G401 (cell line): ENCODE measurements at places on chromosomes 5 and 9. TPM values are rescaled to one million over a fixed set of nuclear protein-coding genes. Genes with fewer than 3 reads are reported as not detected.
A peak's percentile ranks its signal among the peaks of the same experiment; 100 is the strongest.

PCDHA12 gene
- total RNA-seq, result 3.0 and 8.2 TPM in 2 replicates

UBAP2 gene
- 15.2 and 26.0 TPM in 2 replicates for total RNA-seq

ATOX1 gene
- 53.7 and 112 TPM in 2 replicates for total RNA-seq

TMEM245 gene
- 20.7 and 26.6 TPM in 2 replicates for total RNA-seq

FAM169A gene
- 247 and 301 TPM in 2 replicates for total RNA-seq

SIT1 gene
- not detected in 2 replicates for total RNA-seq

PLPP7 gene
- total RNA-seq, result 6.4 and 8.2 TPM in 2 replicates

TMEM215 gene
- total RNA-seq, result not detected in 2 replicates

DNA sequence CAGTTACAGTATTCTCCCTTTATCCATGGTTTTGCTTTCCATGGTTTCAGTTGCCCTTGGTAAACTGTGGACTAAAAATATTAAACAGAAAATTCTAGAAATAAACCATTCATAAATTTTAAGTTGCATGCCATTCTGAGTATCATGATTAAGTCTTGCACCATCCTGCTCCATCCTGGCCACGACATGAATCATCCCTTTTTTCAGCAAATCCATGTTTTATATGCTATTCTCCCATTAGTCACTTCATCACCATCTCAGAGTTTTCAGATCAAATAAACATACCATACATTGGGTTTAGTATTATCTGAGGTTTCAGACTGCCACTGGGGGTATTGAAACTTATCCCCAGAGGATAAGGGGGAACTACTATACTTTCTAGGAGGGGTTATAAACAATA, 234.4 kb upstream of the ATP10B start:
- DNase-seq, result no peak

- DNase-seq, result no peak
Observed at GRCh38 chr5:13609504-13609903, 335.0 kb downstream of the DNAH5 start.

DNA sequence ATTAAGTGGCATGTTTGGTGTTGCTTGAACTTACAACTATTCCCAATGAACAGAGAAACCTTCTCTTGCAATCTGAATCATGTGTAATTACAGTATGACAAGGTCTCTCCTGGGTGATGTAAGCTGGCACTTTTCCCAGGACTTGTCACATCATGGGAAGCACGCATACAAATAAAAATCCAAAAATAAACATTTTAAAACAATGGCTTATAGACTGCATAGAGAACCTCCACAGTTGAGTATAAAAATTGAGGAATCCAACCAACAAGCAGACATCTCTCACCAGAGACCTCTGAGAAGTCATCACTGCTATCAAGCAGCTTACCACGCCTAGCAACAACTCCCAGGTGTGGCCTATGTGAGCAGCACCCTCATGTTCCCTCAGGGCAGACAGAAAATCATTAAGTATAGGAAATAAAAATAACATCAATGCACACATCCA, 3.9 kb downstream of the MLLT3 start:
- no peak for DNase-seq

GRCh38 chr5:134020188-134020587, 15.4 kb upstream of the VDAC1 start:
- DNase-seq, result no peak

- DNase-seq, result no peak
Observed at GRCh38 chr9:126457175-126457547, 130.5 kb downstream of the MVB12B start.

DNA sequence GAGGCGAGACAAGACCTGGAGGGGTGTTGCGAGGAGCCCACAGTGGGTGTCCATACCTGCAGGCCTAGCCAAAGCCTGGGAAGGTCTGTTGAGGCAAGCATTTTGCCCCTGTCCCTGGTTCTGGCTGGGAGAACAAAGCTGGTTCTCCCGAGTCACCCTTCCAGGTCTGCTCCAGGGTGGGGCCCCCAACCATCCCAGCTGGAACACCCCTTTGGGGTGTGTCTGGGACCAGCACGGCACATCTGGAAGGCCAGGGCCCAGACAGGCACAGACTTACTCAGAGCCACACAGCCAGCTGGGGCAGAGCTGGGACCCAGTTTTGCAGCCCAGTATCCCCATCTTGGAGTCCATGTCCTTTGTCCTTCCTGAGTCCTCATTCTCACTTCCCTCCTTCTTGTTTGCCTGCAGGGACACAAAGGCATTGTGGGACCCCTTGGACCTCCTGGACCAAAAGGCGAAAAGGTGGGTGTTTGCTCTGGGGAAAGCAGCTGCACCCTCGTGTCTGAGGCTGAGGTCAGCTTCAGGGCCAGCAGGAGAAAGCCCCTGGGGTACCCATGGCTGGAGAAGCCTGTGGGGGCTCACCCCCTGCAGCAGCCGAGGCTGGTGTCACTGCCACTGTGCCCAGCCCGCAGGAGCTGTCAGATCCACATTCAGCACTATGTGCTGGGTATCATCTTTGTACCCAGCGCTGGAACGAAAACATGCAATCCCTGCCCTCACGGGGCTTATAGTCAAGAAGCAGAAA, 38.4 kb upstream of the ORM1 start:
- DNase-seq, result no peak

- DNase-seq, result no peak
Observed at GRCh38 chr9:93295456-93296076, 111.6 kb downstream of the WNK2 start.

GRCh38 chr5:56402266-56403220, 169.4 kb upstream of the ANKRD55 start:
- DNase-seq, result peak; percentile 20

- no peak for DNase-seq
Observed at GRCh38 chr9:6247266-6247665, 31.7 kb downstream of the IL33 start.

DNA sequence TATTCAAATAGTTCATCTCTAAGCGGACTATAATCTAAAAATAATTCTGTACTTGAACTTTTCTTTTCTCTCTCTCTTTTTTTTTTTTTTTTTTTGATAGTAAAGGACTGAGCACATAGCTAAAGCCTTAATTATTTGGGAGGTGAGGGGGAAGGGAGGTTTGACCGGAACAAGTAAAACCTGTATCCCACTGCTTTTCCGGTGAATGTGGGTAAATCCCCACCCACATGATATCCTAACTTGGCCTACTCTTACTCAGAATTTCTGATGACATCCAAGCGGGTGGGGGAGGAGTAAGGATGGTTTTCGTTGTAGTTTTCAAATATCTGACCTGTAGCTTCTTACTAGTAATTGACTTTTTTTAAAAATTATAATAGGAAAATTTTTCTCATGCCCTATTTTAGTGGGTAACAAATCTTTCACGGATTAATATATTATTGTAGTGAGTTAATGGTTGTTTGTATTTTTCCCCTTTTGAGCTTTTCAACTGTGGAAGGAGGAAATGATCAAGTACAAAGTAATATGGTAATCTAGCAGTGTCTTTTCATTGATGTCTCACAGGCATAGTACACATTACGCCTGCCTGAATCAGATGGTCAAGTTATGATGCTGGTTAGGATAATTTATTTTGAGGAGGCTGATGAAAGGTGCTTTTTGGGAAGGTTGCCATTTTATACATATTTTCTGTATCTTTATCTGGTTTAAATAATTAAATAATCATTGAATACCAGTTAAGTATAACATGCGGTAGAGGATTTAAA, 2.2 kb upstream of the ELL2 start:
- DNase-seq, result no peak

GRCh38 chr5:127302509-127302908, 11.9 kb downstream of the MEGF10 start:
- DNase-seq, result no peak

DNA sequence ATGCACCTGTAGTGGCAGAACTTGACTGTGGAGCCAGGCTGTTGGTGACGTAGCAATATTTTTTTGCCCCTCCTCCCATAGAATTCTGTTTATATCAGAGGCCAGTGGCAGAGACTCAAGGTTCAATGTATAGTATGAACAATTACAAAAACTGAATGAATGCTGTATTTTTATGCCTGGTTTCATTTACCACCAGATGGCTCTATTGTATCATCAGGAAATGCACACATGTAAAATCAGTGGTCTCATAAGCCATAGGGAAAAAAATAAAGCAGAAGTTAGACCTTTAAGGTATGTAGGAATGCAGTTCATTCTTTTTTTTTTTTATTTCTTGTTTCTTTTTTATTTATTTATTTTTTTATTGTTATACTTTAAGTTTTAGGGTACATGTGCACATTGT, 43.6 kb downstream of the CCDC192 start:
- peak; percentile 14 for DNase-seq

- no peak for DNase-seq
Observed at GRCh38 chr5:73531356-73531755, 33.1 kb downstream of the BTF3 start.

DNA sequence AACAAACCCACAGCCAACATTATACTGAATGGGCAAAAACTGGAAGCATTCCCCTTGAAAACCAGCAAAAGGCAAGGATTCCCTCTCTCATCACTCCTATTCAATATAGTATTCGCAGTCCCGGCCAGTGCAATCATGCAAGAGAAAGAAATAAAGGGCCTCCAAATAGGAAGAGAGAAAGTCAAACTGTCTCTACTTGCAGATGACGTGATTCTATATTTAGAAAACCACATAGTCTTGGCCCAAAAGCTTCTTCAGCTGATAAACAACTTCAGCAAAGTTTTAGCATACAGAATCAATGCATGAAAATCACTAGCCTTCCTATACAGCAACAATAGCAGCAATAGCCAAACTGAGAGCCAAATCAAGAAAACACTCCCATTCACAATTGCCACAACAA, 333.7 kb upstream of the EDIL3 start:
- no peak for DNase-seq

GRCh38 chr5:93062548-93062947, 518.5 kb downstream of the NR2F1-AS1 start:
- no peak for DNase-seq

DNA sequence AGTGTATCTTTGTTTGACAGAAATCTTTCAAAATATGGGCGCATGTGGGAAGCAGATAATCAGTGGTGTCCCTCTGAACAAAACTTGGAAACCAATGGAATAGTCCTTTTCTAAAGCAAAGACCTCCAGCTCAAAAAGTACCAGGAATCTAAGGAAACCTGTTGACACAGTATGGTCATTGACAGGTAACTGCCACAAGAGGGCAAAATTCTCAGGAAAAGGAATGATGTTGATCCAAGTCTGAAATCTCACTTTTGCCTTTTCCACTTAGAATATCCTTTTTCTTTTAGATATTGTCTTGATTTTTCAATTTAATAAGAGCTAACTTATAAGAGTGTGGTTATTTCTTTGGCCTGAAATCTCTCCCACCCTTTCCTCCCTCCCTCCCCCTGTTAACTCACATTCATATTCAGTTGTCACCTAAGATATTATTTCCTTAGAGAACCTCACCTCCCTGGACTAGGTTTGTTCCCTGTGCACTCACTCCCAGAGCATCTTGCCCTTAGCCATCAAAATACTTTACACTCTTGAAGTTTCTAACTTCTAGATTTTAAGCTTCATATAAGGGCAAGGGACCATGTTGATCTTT, 59.0 kb upstream of the BARX1 start:
- peak; percentile 34 for DNase-seq

DNA sequence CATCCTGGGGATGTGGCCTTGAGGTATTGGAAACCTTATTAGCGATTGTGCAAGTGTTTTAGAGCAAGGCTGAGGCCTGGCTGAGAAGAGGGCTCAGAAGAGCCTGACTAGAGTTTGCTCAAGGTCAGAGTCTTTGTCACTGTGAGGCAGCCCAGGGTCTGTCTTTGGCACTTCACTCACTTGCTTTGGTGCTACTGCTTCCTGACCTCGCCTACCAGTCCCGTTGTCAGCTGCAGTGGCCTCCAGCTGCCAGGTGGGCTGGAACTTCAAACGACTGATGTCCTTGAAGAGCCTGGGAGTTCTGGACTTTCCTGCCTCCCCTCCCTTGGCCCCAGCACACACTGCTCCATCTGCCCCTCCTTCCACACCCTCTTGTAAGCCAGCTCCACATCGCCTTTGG, 228.0 kb downstream of the SNX18 start:
- DNase-seq, result no peak

DNA sequence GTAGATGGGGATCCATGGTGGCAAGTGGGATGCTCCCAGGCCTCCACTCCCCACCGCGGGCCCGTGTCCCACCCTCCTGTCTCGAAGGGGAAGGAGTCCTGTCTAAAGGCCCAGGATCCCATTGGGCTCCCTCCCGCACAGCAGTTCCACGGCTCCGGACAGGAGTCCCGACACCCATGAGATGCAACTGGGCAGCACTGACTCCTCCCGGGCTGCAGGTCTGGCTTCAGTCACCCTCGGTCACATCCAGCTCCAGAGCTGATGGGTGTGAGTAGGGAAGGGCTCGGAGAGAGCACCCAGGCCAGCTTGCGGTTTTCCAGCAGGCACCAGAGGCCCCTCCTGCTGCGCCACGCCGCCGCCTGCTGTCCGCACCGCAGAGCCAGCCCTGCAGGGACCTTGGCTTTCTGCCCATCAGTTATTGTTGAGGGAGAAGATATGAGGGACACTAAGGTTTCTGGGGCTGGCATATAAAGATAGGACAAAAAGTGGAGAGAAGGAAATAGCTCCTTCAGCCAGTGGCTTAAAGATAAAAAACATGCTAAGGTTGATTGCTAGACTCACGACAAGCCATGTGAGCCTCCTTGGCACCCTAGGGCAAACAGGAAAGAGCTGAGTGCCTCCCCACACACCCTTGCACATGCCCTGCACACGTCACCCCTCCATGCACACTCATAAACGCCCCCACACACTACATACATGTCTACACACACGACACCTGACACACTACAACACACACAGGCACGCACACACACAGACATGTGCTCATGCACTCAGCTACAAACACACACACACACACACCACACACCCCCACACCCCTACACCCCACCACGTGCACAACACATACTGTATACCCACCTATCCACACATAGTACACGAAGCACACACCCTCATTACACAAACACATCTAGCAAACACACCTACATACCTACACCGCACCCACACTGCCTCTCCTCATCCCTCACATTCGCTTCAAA, 79.0 kb downstream of the AK8 start:
- DNase-seq, result no peak

DNA sequence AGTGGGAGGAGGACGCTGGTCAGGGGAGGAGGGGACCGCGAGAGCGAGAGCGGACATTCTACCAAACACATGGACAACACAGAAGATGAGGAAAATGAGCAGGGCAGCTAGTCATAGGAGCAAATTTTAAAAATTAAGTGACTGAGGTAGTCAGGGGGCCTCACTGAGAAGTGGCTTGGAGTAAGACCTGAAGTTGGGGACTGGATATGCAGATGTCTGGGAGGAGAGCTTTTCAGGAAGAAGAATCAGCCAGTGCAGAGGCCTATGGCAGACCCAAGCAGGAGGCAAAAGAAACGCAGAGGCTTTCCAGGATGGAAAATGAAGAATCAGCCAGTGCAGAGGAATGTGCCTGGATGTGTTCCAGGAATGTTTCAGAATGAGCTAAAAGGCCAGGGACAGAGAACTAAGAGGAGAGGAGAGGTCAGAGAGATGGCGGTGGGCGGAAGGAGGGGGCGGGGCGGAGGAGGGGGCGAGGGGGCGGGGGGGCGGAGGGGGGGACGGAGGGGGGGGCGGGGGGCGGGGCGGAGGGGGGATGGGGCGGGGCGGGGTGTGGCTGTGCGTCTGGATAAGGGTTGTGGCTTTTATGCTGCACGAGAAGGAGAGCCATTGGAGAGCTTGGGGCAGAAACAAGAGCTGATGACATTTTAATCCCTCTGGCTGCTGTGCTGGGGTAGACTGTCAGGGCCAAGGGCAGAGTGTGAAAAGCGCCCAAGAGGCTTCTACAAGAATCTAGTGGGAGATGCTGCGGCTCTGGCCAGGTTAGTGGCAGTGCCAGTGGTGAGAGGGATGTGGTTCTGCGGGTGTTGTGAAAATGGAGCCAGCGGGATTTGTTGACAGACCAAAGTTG, 129.6 kb downstream of the KCNIP1 start:
- DNase-seq, result peak; percentile 59
